Stimulated activated CD8-positive, alpha-beta memory T cell treated with anti-CD3 and anti-CD28 coated beads, Interleukin-15, amount 100 ng/mL, for 24 hours (primary cell): ENCODE measurements at places on chromosomes 5 and 9.

DNA sequence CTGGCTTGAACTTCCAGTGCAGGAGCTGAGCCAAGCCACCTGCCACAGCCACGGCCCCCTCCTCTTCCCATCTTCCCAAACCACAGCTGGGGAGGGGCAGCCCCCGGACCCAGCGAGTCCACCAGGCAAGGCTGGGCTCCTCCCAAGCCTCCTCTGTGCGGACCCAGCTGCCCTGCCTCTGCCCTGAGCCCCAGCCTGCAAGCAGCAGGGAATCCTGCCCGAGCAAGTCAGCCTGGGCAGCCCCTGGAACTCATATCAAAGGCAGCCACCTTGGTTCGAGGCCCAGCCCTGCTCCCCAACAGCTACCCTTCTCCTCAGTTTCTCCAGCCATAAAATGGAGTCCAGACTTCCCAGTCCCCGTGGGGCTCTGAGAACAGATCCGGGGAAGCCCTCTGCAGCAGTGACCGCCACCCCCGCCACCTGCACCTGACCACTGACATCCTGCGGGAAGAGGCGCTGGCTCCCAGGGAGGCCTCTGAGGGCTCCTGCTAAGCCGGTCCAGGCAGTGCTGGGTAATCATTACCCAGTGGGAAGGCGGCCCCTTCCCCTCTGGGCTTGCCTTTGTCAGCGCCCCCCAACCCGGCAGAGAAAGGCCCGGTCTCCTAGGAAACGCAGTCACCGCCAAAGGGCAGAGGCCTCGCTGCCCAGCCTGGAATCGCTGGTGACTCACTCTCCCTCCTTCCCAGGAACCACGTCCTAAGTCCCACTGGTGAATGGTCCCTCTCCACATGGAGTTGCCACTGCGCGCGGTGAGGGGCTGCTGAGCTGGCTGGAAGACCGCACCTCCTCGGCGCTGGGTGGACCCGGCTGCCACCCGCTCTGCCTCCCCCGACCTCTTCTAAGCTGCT is 1.5 kb downstream of the VAV2 start:
- no peak for DNase-seq

DNA sequence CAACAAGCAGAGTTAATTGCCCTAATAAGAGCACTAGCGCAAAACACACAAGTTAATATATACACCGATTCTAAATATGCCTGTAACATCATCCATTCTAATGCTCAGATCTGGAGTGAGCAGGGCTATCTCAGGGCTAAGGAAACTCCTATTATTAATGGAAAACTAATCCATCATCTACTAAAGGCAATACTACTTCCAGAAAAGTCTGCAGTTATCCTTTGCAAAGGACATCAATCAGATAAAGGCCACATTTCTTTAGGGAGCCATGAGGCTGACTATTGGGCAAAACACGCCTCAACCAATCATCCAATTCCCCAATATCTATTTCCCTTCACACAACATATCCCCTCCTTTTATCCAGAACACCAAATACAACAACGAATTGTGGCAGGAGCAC is 1032.3 kb upstream of the NUDT12 start:
- no peak for DNase-seq

DNA sequence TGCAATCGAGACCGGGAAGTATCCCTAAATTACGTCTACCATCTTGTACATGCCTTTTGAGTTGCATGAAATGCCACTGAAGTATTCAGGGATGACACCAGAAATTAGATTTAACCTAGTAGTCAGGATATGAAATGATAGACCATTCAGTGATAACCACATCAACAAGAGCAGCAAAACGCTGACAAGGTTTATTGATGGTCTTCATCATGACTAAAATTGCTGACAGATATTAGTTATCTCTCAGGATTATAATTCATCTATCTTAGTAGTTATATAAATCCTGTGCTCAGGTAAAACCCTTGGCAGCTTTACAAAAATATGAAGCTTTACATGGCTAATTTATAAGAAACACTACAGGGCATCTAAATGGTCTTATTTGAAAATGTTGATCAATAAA is 1104.7 kb downstream of the EFNA5 start:
- no peak for DNase-seq

- no peak for DNase-seq
These were observed 26.2 kb upstream of the ERGIC1 start for GRCh38 chr5:172807766-172808311.

- DNase-seq = no peak
These were observed 332.2 kb downstream of the TMEM167A start for GRCh38 chr5:82745016-82745415.

- no peak for DNase-seq
These were observed 162.2 kb downstream of the TTLL11 start for GRCh38 chr9:121930956-121931355.

- DNase-seq = no peak
These were observed 199.4 kb upstream of the SLC24A2 start for GRCh38 chr9:19988281-19988680.

DNA sequence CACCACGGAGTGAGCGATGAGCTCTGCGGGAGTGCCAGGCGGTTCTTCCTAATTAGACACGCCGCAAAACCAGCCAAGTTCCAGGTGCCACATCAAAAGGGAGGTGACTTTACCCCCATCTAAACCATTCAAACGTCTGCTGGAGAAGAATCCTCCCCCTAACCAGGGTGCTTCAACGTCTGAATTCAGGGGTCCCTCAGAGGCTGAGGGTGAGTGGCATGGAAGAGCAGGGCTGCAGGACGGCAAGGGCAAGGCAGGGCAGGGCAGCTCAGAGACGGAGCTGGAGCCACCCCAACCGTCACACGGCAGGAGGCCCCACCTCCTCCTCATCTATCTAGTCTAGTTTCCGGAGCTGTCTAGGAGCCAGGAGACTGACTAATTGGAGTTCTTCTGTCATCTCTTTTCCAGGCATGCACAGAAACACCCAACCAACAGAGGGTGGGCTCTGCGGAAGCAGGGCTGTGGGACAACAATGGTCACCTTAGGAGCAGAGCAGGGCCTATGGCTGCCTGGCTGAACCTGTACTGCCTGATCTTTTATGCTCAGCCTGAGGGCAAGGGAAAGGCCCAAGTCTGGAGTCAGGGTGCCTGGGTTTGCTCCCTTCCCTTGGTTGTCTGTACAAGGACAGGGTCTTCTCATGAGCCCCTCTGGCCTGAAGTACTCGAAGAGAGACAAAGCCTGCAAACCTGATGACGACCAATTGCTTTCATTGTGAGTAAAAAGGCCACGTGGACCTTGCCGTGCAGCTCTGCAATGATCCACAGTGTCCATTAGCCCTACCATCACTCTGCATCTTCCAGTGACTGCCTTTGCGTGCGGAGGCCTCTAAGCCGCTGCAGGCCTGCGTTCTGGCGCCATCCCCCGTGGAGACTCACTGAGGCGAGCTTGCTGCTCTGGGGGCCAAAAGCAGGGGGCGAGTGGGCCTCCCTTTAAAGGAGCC is 81.0 kb upstream of the SLC25A51 start:
- no peak for DNase-seq

GRCh38 chr9:6564868-6565267 is 80.7 kb downstream of the GLDC start:
- no peak for DNase-seq
